Testis (tissue), 5 donors: ENCODE measurements at places on chromosomes 3 and 15. TPM values are rescaled to one million over a fixed set of nuclear protein-coding genes. Genes with fewer than 3 reads are reported as not detected.

The MAGEL2 gene
- 1.9 TPM for total RNA-seq

The KBTBD13 gene
- total RNA-seq: 2.4 TPM

The TGM5 gene
- total RNA-seq: 0.43 TPM

The IL17RB gene
- 17.5 TPM for total RNA-seq

The PPM1L gene
- total RNA-seq: 19.6 TPM

The PLIN1 gene
- total RNA-seq: 9.1 TPM

The C3orf85 gene
- total RNA-seq: not detected

The GPR27 gene
- total RNA-seq: 30.4 TPM
